ENCODE measurements at places on chromosomes 12 and 14.

GRCh38 chr12:9367201-9367600, 159.0 kb upstream of the PZP start:
- DNase-seq: no peak

- no peak for DNase-seq
Observed at GRCh38 chr12:9694241-9694640, 24.7 kb downstream of the CLEC2D start.

DNA sequence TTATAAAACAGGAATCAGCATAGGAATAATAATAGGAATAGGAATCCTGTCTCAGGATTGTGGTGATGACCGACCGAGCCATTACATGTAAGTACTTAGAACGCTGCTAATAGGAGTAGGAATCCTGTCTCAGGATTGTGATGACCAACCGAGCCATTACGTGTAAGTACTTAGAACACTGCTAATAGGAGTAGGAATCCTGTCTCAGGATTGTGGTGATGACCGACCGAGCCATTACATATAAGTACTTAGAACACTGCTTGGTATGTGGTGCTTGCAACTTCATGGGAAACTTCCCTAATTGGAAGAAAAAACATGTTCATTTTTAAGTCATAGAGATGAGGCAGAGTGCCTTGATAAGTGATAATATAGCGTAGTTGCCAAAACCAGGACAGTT, 30.0 kb downstream of the ELK3 start:
- DNase-seq: no peak

DNA sequence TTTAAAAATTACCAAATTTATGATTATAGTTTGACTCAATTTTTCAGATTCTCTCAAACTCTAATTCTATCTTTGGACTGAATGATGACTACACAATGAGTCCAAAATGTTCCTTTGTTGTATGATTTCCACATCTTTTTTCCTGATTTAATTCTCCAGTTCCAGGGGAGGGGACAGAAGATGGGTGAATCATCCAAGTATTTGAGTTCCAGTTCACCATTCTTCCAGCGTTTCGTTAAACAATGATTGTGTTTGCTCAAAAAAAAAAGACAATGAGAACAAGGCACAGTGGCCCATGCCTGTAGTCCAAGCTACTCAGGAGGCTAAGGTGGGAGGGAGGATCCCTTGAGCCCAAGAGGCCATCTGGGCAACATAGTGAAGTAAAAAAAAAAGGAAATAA, 23.8 kb downstream of the BAZ1A start:
- DNase-seq: no peak

GRCh38 chr14:90970167-90970600, 90.3 kb downstream of the RPS6KA5 start:
- DNase-seq: no peak

- no peak for DNase-seq
Observed at GRCh38 chr12:6535960-6536847, 1.9 kb downstream of the GAPDH start.

GRCh38 chr12:26696048-26696612, 136.9 kb downstream of the ITPR2 start:
- DNase-seq: no peak

DNA sequence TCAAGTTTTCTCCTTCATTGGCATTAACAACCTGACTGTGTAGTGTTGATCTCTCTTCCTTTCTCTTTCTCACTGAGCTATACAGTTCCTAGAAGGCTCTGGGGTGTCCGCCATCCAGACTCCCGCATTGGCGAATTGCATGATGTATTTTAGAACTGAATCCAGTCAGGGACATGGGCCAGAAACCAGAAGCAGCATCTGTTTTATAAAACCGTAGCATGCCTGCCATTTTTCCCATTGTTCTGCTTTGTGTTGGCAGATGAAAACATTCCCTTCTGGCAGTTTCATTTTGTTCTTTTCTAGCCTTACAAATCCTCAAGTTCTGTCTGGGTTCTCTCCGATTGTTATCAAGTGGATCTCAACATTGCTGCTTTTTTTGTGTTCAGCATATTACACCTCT, 268.3 kb upstream of the SEL1L start:
- no peak for DNase-seq

GRCh38 chr12:131950182-131950913, 606 bp downstream of the EP400 start:
- DNase-seq: no peak

DNA sequence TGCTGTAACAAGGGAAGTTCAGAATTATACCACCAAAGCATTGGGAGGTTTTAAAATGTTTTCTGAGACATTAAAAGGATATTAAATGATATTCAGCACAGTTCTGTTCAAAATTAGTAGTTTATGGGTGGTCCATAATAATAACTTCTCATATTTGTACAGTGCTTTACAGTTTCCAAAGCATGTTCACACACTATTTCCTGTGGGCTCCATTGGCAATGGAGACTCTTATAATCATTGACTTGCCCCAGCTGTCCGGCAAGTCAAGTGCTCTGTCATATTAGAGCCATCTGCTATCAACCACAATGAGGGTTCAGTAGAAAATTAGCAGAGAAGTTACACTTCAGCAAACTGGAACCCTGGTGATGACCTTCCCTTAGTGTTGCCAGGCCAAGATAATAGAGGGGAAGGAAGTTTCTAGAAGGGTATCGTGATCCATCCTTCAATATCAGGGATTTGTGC, 526.6 kb upstream of the CCDC196 start:
- no peak for DNase-seq

- no peak for DNase-seq
Observed at GRCh38 chr14:51386983-51387735, 147.1 kb downstream of the TMX1 start.

DNA sequence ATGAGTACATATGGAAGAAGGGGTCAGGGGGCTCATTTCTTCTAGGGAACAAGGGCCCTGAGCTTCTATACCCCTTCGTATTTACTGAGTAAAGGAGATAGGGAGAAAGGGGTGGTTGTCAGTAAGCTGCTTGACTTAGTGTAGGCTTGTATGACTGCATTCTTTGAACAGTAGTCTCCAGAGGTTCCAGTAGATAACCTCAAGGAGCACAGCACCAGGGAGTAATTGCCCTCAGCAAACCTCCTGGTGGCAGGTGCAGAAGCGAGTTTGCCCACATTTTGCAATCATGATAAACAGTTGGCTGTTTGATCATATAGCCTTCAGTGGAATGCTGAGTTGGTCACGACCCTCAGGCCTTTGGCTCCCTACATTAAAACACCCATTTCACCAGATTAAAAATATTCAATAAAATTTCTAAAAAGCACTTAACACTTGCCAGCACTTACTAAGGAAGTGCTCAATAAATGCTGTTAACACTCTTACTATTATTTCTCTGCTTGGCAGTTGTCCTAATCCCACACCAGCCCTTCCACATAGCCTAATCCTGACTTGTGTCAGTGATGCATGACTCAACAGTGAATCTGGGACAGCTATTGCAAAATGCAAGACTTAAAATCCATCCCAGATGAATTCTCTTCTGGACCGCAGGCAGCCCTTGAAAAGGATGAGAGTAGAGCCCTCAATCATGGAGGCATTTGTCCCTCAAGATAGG, 3.7 kb upstream of the DHRS4L2 start:
- DNase-seq: no peak

DNA sequence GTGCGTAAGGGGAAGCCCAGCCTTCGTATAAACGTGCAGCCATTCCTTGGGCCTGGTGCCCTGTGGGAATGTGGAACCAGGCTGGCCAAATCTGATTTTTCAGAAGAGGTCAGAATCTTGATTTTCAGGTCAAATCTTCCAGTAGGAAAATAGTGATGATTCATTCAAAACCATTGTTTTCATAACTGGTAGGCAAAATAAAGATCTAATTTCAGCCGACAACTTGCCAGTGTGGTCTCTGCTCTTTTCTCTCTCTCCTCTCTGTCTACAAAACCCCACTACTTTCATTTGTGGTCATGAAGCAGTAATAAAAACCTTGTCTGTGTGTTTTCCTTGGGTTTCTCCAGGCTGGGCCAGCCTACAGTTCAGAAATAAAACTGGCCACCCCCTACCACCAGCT, 135.1 kb downstream of the RBM19 start:
- no peak for DNase-seq

DNA sequence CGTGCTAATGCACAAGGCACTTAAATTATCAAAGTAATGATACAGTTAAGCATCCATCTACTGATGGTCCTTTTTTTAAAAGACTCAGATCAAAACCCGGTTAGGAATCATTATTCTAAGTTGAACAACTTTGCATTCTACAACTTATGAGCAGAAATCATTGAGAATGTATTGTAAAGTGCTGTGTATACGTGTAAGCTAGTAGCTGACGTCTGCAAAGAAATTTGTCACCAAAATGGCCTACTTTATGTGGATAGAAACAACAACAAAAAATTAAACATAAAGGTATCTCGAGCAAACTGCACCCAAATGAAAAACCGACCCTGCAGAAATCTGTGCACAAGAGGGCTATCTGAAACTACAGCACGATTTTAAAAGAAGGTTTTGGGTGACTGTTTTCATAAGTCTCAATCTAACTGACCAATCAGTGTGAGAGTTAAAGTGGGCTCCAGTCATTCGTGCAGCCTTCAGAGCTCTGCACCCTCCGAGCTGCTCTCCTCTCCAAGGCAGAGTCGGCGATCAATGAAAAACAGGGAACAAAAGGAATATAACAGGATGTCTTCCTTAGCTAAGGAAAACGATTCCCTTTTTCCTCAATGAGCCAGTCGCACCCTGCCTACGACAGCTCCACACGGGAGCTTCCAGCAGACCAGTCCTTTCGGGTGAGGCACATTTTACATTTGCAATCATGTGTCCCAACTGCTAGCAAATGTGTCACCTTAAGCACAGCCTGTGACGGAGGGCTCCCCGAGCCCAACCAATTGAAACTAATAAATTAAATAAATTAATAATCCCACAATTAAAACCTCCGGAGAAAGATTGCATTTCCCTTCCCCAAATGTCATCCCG, 200.7 kb upstream of the FOXN3 start:
- peak; percentile 37 for DNase-seq

DNA sequence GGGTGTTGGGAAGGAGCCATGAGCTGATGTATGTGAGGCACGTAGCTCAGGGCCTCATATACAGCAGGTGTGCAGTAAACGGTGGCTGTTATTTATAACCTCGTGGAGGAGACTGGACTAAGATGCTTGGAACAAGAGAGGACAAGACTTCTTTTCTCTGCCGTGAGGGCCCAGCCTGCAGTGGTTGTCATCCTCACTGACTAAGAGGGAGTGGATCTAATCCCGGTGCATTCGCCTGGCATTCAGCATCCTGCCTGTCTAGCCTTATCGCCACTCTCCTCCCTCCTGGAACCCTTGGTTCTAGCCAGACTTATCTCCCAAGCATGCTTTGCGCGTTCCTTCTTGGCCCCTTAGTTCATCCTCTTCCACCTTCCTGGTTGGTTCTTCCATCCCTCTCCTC, 3.9 kb downstream of the TSPAN9 start:
- DNase-seq: no peak

GRCh38 chr12:64681200-64682052, 71.1 kb downstream of the RASSF3 start:
- no peak for DNase-seq

GRCh38 chr12:105724641-105725040, 394.1 kb downstream of the C12orf75 start:
- no peak for DNase-seq

GRCh38 chr14:95322651-95323050, 2.9 kb upstream of the CLMN start:
- no peak for DNase-seq

GRCh38 chr12:56261503-56262232, 3.5 kb upstream of the ANKRD52 start:
- DNase-seq: no peak

- DNase-seq: no peak
Observed at GRCh38 chr12:56716458-56716857, 8.6 kb downstream of the NACA start.

- no peak for DNase-seq
Observed at GRCh38 chr12:50425589-50426258, 25.0 kb downstream of the LARP4 start.

DNA sequence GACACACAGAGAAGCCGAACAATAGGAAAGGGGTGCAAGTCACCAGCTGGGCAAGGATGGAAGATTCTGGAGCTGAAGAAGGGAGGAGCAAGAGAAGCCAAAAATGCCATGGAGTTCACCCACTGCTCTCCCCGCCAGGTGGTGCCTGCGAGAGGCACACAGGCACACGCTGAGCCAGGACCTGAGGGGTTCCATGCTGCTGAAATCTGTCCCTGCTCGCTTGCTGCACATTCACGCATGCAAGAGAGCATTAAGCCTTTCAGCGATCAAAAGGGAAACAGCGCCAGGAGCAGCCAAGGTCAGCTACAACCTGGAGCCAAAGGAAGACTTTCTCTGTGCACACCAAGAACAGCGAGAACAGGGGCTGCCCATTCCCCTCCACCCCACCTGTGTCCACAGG, 104.1 kb downstream of the ANO2 start:
- no peak for DNase-seq

GRCh38 chr12:6056406-6057240, 67.8 kb downstream of the VWF start:
- DNase-seq: no peak

DNA sequence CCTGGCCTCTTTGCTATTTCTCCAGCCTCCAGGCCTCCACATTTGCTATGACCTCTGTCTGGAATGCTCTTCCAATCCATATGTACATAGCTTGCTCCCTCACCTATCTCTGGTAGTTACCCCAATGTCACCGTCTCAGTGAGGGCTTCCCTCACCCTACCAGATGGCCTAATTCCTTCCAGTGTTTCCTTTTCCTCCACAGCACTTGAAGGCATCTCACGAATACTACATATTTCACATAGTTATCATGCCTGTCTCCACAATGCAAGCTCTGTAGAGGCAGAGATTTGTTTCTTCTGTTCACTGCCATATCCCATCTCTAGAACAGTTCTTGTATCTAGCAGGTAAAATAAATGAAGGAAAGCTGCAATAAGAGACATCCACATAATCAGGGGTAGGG, 21.3 kb upstream of the HSP90B1 start:
- no peak for DNase-seq

GRCh38 chr12:122020795-122021192, 890 bp upstream of the BCL7A start:
- DNase-seq: no peak

DNA sequence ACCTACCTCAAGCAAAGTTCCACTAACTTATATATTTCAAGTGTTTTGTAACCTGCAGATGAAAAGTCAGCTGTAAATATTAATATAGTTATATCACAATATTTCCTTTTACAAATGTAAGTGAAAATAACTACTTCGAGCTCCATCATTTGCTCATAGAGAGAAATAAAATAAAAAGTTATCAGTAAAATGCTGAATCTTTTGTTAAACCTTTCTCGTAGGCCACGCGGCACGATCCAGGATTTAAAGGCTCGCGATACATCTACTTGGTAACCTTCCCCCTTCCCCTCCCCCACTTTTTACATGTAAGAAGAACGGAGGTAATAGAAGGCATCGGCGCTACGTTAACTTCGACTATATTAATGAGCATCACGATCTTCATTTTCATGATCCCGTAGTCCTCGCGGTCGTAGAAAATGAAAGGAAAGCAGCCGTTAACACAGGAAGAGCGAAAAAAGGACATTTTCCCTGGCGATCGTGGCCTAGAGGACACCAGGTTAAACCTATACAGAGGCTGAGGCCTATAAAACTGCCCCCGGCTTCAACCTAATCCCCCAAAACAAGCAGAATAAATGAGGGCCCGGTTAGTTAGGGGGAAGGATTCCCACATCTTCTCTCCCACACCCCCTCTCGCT, 508 bp downstream of the HNRNPC start:
- DNase-seq: peak; percentile 12

All from SHP77 treated with DMSO at 0.1 percent for 48 hours (cell line).